ENCODE measurements at places on chromosomes 3 and 15.

DNA sequence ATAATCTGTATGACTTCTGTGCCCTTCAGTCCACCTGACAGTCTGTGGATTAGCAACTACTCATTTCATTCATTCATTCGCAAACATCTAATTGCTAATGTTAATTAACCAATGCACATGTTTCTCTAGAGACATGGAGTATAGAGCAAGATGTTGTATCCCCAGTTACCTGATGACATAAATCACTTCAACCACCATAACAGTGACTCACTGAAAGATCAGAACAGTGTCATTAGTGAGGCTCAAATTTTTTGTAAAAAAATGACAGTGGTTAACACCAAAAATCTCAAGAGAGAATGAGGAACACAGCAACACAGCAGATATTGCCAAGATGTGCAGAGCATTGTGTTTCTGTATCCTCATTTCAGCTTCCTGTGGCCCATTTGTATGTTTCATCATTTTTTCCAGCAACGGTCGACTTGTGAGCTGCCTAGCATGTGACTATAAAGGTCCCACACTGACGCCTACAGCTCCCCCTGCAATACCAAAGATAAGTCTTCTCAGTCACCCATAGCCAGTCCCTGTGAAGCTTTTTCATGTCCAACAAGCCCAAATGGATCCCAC is 3.7 kb upstream of the PLD1 start:
- peak; percentile 94 for DNase-seq

GRCh38 chr3:61606196-61606595 is 44.8 kb downstream of the PTPRG start:
- DNase-seq, result no peak

DNA sequence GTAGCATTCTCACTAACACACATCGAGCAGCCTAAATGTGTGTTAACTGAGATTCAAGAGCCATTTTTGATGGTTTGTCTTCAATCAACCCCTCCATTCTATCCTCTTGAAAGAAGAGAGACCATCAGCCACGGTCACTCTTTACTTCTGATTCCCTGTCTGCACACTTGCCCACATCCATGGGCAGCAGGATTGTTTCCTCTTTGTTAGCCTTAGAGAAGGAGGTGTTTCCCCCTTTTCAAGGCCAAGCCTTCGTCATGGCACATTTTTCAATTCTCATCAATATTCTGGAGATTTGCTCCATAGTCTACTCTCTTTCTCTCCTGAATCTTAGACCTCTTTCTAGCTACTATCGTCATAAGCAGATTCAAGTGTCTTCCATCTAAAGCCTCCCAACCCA is 522.4 kb upstream of the NAALADL2 start:
- no peak for DNase-seq

- no peak for DNase-seq
Observed at GRCh38 chr15:82538961-82539690, 1.1 kb downstream of the RPS17 start.

- no peak for DNase-seq
Observed at GRCh38 chr3:59408047-59408624, 358.3 kb upstream of the CFAP20DC start.

- no peak for DNase-seq
Observed at GRCh38 chr3:50345586-50346234, at the start of gene ZMYND10. TSS of gene ZMYND10 (minus strand) at chr3:50345732. CDS start at chr3:50345579, 153 bp downstream.

GRCh38 chr3:126713199-126713598 is 9.2 kb downstream of the CHCHD6 start:
- no peak for DNase-seq

GRCh38 chr3:4358273-4358672 is 55.1 kb downstream of the SETMAR start:
- DNase-seq, result no peak

DNA sequence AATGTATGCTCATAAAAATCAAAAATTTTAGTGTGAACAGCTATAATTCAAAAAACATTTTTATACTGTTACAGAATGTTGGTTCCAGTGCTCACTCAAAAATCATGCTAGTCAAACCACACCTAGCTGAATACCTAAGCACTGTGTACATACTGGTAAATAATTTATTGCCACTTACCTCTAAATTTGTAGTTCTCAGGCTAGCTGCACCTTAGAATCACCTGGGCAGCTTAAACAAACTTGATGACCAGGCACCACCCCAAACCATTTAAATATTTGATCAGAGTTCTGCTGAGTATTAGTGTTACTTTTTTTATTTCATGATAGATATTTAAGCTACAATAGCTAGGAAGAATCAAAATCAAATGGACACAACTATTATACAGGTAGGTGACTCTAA is 32.3 kb upstream of the TMCO5A start:
- DNase-seq, result no peak
